ENCODE measurements at places on chromosomes 11 and 22.

- DNase-seq, result no peak
These were observed 10.3 kb upstream of the RANBP1 start for GRCh38 chr22:20105456-20106204.

GRCh38 chr11:15580056-15580774 is 465.5 kb downstream of the INSC start:
- no peak for DNase-seq

GRCh38 chr11:73001615-73002014 is 140.5 kb downstream of the FCHSD2 start:
- no peak for DNase-seq

- no peak for DNase-seq
These were observed 3.4 kb upstream of the SORL1-AS1 start for GRCh38 chr11:121456151-121456550.

Data from activated CD4-positive, alpha-beta T cell treated with anti-CD3 and anti-CD28 coated beads, Interleukin-10, Interleukin-2, amounts not matched to agents 100 ng/mL and 50 ng/mL, durations not matched to agents 16 hours and 8 hours (primary cell).